ENCODE measurements at places on chromosomes 6 and 20.

DNA sequence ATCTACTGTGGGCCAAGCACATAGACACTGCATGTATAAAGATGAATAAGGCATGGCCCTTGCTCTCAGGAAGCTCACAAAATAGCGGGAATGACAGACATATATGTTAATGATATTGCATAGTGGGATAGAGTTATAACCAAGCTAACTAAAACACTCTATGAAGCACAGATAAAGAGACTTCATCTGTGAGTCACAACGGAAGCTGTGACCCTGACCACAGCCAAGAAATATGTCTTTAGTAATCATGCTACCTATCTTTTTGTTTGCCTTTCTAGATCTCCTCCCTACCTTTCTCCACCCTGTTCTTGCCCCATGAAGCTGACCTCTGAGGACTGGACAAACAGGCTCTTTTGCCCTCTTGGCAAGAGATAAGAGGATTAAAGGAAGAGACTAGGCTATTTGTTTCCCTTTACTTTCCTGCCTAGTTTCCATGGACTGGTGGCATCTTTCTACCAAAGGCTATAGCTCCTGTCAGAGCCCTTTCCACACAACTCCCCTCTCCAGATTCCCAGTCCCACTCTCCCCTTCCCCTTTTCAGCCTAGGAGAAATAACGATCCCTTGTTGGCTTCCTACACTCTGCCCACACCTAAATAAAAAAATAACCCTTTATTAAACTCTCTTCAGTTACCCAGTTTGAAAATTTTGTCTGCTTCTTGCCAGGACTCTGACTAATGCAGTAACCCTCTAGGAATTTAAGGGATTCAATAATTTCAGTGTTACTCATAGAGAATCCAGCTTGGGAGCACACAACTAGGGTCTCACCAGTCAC lies 504.9 kb upstream of the MARCKS start:
- no peak for DNase-seq

DNA sequence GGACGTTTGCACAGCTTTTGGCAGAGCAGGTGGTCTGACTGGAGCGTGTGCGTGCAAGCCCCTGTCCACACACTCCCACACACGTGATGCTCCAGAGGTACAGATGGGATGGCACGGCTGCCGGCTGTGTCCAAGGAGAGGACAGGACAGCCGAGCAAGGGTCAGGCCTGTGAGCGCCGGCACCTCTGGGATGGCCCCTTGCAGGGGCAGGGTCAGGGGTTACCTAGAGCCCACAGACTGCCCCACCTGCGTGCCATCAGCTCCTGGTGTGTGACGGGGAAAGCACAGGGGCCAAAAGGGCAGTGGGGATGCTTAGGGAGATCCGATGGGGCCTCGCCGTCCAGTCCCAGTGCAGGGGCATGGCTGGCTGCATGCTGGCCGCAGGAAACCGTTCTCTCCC lies 189.7 kb downstream of the TAF4 start:
- no peak for DNase-seq

DNA sequence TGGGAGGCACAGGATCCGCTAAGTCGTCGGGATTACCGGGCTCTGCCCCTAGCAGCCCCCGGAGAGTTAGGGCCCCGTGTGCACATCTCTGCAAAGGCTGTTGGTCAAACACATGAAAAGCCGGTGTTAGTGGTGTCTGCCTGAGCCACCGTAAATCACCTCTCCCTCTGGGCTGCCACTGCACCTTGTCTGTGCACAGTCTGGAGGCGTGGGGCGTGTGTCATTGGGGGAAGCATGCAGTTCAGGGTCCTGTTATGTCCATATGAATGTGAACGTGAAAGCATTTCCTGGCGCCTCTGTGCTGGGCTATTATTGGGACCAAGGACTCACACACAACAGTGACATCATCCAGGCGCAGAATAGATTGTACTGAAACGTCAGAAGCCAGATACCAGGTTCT lies 305.6 kb downstream of the NRN1 start:
- no peak for DNase-seq

DNA sequence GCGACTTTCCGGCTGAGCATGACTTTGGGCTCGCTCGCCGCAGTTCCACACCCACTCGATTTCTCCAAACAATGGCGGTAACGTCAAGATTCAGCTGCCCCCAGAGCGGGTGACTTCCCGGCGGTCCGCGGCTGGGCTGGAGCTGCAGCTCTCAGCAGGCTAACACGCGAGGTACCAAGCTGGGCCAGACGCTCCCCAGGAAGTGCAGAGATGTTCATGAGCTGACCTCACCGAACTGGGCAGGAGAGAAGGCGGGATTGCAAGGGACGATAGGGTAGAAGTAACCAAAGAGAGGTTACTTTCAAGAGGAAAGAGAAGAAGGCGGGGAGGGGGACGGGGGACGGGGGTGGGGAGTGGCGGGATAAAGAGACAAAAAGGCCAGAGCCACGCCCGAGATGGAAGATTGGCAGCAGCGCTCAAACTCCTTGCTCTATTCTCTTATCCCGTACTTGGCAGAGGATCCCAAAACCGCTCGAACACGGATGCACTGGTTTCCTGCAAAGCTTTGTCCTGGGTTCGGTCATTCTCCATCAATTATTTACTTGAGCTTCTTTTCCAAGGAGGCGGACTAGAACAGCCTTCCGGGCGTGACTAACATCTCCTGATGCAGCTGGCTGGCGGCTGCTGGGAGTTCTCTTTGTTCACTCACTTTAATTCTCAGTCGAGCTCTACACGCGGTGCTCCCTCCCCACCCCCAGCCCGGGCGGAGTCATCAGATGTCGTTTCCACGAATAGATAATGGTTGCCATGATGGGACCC lies at the start of gene MTCL3:
Gene MTCL3, minus strand, starts transcription at position 626 of the 759 bp plus-strand sequence.
- DNase-seq: no peak

GRCh38 chr6:89346433-89346832 lies 6.1 kb downstream of the UBE2J1 start:
- no peak for DNase-seq
